NCI-H1105 treated with DMSO at 0.1 percent for 48 hours (cell line): ENCODE measurements at places on chromosomes 2 and 18.

DNA sequence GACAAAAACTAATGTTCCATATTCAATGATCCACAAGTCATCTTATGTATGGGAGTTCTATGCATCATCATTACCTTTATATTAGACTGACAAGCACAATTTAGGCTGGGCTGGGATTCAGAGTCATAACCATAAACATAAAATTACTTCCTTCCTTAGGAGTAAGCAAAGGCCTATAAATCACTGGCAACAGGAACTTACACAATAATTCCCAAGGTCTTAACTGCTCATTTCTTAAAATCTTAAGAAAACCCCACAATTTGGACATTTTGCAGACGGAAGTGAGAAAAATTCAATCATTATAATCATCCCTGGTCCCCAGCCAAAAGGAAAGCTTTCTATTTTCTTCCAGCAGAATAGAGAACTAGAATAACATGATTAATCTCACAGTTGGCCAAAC, 232.3 kb downstream of the DYM start:
- no peak for DNase-seq

DNA sequence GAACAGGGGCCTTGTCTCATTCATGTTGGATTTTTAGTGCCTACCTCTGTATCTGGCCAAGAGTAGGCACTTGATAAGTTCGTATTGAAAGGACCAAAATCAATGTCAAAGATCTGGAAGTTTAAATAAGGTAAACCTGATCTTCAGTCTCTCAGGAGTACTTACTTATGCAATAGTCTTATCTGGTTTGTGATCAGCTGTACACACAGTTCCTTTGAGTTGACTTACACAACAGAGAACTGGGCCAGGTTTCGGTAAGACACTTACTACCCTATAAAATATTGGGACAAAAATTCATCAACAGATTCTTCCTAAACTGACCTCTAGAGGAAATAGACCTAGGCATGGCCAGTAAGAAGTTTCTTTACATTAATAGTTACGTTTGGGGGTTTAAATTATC, 113.6 kb upstream of the NXPH2 start:
- DNase-seq: no peak

DNA sequence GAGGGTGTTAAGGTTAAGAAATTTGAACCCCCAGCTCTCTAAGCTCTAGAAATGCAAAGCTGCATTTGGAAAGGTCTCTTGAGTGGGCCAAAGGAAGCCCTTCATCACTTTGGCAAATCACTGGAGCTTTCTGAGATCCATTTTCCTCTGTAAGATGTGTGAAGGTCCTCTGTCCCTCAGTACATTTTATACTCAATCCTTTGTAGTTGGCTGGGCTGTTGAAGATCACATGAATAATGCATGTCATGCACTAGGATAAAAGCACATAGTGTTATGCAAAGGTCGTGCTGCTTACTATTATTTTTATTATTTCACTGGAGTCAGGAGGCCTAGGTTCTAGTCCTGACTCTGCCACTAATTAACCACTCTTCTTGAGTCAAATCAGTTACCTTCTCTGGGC, 124.9 kb downstream of the FSHR start:
- no peak for DNase-seq

DNA sequence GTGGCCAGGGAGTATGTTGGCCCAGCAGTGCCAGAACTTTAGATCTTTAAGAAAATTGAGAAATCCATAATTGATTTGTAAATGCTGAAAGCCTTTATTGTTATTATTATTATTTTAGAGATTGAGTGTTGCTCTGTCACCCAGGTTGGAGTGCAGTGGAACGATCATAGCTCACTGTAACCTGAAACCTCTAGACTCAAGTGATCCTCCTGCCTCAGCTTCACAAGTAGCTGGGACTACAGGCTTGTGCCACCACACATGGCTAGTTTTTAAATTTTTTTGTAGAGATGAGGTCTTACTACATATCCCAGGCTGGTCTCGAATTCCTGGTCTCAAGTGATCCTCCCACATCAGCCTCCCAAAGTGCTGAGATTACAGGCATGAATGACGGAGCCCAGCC, 143.2 kb upstream of the CCDC68 start:
- no peak for DNase-seq

DNA sequence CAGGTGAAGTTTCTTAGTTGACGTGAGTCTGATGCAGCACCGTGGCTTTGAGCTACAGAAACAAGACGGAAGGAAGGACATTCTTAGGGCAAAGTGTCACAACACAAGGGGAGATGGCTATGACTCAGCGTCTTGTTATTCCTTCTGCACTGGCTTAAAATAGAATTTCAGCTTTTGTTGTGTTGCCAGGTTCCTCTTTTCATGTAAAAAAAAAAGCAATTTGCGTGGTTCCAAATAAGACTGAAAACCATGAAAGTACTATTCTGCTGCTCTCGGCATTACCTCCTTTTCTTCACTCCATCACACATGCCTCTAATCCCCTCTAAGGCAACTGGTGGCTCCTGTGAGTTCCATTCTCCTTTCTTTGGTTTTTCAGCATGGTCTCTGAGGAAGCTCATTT, 150.1 kb downstream of the ANTXR1 start:
- no peak for DNase-seq

DNA sequence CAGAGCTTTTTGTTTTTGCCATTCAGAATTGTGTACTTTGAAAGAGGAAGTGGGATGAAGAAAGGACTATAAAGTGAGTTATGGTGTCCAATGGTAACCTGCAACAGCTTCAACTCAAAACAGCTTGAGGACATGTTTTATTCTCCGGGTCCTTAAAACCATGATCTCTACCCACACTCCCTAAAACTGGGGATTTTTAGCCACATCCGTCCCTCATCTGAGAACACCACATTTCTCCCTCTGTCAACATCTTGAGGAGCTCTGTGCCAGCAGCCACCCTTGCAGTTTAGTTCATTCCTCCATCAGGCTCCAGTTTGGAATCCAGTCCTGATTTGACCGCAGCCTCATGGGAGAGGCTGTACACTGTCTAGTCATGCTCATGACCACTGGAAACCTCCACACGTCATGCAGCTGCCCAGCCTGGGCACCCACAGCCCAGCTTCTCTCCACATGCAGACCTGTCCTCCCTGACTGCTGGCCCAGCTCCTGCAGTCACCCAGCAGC, 62.6 kb downstream of the C18orf63 start:
- no peak for DNase-seq

GRCh38 chr2:98691303-98691702, 39.6 kb downstream of the MGAT4A start:
- DNase-seq: no peak

DNA sequence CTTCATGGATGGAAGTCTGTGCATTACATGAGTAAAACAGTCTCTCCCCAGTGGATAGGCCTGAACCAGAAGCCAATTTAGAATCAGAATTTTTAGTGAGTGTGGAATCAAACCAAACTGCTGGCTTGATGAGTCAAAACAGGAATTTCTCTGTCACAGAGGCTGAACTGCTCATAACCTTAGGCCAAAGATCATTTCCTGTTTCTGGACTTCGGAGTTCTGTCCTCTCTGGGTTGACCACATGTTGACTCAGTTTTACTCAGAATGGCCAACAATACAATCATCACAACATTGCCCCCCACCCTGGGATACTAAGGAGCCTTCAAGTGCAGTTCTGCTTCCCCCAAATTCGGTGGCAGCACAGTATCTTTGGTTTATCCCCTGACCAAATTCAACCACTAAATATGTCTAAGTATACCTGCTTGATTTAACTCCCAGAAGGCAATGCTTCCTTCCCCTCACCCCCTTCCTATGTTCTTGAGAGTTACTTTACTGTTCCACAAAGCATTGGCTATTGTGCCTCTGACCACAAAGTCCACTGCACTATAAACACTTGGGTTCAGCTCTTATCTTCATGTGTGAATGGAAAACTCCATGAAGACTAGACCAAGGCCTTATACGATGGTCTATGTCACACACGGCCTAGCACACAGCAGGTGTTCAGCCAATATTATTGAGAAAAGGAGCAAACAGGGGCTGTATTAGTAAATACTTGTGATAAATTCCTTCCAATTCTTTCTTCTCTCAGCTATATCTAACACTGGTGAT, 67.8 kb downstream of the NXPH2 start:
- DNase-seq: no peak

GRCh38 chr2:176814274-176814673, 398.3 kb upstream of the HNRNPA3 start:
- no peak for DNase-seq

DNA sequence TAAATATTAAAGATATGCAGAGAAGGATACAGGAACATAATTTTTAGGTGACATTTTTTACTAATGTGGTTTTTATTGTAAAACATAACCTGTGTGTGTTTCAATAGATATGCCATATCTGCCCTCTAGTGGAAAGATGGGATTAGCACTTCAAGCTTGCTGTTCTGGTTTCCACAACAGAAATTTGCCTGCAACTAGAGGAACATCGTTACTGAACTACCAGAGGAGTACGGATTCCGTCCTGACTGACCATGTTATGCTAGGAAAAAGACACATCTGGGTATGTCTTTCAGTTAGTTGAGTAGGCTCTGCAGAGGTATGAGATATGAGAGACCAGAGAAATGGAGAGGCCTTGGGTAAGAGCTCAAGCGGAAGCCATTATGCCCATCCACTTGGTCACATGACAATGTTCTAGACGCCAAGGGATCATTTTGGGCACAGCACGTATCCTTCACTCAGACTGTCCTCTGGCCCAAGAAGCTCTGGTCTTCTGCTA, 104.9 kb downstream of the MBD2 start:
- peak; percentile 80 for DNase-seq

- no peak for DNase-seq
Measured at GRCh38 chr18:27662949-27663348, 477.8 kb upstream of the CHST9 start.

DNA sequence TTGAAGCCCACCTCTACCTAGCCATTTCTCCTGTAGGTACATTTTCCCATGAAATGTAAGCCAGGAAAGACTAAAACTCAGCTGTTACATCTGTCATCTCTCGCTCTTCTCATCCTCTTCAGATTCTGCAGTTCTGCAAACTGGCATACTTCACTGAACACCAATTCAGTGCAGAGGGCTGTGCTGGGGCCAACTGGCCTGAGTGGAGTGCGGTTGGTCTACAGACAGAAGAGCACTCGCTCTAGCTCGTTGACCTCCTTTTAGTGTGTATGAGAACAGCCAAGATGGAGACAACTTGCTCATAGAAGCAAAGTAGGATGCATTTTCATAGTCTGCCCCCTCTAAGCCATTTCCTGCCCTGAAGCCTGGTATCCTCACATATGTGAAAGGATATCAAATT, 862.6 kb downstream of the BCL11A start:
- no peak for DNase-seq

DNA sequence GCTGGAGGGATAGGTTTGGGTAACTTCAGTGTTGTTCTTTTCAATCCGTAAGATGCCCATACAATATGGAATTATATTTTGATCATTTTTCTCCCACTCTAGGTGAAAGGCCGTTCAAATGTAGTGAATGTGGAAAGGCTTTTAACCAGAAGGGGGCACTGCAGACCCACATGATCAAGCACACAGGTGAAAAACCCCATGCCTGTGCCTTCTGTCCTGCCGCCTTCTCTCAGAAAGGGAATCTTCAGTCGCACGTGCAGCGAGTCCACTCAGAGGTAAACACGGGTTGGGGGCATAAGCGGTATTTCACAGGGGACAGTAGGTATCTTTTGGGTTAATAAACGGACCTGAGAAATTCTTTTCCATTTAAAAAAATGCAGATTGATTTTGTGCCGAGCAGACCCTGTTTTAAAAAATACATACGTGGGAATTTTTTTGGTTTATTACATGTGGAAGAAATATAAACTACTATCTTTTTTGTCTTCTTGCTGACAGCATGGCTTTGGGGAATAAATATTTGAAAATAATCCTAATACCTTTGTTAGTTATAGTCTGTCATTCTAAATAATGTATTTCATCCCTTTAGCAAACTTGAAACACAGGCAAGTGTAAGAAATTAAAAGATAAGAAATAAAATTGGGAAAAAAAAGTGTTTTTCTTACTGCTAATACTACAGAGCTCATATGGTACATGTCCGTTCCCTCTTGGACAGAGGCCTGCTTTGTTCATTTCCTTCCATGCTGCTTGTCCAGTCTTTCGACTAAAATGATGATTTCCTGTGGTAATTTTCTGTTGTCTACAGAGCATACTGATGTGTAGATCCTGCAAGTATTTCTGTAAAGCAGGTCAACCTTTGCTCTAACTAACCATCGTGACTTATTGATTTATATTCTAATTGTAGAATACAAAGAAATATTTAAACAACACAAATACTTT, 53.3 kb downstream of the ZNF236 start:
- peak; percentile 51 for DNase-seq

DNA sequence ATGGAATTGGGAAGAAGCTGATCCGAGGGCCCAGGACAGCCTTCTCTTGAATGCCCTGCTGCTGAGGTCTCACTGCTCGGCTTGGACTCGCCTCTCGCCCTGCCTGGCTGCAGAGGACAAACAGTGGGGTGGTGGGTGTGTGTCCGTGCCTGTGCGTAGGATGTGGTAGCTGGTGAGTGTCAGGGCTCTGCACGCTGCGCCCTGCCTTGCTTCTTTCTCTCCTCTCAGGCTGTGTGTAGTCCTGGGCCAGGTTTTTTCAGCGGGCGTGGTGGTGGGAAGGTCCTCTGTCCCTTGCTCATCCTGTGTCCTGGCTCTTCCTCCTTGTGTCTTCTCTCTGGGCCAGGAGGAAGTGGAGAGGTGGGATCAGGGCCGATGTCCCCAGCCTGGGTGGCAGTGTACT, 44.8 kb downstream of the RRM2 start:
- DNase-seq: no peak

GRCh38 chr18:62372156-62372555, 47.0 kb downstream of the TNFRSF11A start:
- DNase-seq: peak; percentile 55

DNA sequence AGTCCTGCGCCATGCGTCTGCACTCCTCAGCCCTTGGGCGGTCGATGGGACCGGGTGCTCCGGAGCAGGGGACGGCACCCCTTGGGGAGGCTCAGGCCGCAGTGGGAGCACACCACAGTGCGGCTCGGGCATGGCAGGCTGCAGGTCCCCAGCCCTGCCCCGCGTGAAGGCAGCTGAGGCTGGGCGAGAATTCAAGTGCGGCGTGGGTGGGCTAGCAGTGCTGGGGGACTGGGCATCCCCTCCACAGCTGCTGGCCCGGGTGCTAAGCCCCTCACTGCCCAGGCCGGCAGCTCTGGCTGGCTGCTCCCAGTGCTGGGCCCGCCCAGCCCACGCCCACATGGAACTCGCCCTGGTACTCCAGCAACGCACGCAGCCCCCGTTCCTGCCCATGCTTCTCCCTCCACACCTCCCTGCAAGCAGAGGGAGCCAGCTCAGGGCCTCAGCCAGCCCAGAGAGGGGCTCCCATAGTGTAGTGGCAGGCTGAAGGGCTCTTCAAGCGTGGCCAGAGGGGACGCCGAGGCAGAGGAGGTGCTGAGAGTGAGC, 198.3 kb upstream of the CNTNAP5 start:
- no peak for DNase-seq

GRCh38 chr2:30561349-30561748, 114.3 kb downstream of the LCLAT1 start:
- no peak for DNase-seq

DNA sequence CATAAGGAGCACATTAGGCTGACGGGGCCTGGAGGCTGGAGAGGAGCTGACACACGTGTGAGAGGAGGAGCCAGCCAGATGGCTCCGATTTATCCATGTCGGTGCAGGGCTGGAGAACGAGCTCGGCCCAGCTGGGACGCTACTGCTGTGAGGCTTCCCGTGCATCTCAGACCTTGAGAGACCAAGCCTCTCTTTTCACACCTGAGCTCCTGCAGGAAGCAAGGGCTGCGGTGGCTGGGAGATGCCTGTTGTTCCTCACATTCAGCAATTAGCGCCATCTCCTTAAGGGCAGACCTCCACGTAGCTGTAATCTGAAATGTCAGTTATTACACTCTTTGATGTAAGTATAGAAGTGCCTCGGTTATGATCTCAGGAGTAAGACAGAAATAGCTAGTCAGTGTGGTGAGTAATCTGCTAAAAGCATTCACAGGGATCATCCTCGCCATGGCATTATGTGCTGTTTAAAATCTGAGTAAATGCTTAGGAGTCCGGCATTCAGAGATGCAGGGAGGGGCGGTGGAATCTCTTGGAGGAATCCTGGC, 107.9 kb downstream of the PRKCE start:
- no peak for DNase-seq
